BE2C (cell line): ENCODE measurements at places on chromosomes 6 and 20.

- DNase-seq, result no peak
These were observed 14.9 kb upstream of the CTCFL start for GRCh38 chr20:57539889-57540288.

DNA sequence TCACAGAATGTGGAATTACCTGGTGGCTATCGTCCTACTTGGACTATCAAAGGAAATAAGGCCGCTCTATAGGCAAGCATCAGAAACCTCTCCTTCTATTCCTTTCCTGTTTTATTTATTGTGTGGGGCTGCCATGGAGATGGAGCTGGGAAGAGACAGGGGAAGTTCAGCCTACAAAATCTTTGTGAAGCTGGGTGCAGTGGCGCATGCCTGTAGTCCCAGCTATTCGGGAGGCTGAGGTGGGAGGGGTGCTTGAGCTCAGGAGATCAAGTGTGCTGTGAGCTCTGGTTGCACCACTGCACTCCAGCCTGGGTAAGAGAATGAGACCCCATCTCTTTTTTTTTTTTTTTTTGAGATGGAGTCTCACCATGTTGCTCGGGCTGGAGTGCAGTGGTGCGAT is 60.3 kb downstream of the KCNB1 start:
- DNase-seq, result no peak

GRCh38 chr20:37305079-37305478 is 15.6 kb downstream of the MANBAL start:
- DNase-seq, result no peak

DNA sequence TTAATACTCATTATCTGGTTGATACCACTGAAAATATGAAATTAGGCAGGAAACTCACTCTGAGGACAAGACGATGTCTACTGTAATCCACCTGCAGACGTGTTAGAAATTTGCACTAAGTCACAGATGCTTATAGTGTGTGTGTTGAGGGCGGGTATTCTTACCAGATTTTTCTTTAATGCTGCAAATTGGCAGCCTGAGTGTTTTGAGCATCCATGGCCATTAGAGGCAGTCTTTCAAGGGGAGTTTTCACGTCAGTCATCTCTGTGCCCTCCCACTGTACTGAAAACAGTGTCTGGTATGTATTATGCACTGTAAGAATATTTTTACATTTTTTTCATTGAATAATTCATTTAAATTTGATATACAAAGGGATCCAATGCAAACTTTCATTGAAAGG is 266.5 kb upstream of the QKI start:
- DNase-seq, result no peak

DNA sequence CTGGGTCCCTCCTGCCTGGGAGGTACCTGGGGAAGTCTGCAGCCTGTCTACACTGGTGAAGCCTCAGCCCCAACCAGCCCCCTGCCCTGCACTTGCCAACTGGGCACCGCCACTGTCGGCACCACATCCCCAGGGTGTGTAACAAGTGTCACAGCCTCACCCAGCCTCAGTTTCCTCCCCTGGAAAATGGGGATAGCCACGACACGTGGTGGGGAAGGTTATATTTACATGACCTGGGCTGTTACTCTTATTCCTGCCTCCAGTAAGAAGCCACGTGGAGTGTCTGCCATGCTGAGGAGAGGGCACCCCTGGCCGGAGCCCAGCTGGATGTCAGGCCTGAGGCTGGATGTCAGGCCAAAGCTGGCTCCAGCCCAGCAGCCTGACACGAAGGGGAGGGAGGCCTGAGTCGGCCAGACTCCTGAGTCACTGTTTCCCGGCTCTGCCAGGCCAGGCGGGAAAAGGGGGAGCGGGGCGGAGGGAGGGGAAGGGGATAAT is 44.9 kb downstream of the SNAI1 start:
- DNase-seq, result peak; percentile 76

DNA sequence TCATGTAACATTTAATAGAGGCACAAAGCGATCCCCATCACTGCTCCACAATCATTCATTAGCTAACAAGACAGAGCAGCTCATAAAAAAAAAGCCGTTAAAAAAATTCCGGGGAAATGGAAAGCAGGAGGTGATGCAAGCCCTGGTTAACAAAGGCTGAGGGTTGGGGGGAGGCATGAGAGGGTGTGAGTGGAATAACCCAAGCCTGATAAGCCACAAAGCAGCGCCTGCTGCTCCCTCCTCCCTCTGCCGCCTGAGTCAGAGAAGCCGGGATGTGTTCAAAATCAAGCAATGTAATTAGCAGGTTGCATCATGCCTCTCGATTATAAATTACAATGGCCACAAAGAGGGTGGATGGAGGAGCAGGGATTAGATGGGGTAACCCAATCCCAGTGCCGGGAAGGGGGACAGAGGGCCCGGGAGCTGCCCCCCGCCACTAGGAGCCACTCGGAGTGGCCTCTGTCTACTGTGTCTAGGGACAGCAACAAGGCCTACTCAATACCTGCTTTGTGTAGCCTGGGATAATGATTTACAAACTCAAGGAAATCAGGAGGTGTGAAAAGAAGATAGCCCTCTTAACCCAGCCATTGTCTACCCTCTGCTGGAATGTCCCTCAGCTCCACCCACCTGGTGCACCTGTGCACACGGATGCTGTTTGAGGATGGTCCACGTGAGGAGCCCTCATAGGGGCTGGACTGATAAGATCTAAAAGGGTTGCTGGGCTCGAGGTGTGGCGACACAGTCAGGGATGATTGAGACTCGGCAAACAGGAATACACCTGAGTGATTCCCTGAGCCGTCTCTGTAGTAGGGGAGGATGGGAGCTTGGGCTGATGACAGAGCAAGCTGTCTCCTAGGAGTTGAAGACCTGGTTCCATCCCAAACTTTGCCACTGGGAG is 156.9 kb downstream of the VEGFA start:
- DNase-seq, result peak; percentile 79

- no peak for DNase-seq
These were observed 766 bp downstream of the SLC16A10 start for GRCh38 chr6:111087871-111088667.

DNA sequence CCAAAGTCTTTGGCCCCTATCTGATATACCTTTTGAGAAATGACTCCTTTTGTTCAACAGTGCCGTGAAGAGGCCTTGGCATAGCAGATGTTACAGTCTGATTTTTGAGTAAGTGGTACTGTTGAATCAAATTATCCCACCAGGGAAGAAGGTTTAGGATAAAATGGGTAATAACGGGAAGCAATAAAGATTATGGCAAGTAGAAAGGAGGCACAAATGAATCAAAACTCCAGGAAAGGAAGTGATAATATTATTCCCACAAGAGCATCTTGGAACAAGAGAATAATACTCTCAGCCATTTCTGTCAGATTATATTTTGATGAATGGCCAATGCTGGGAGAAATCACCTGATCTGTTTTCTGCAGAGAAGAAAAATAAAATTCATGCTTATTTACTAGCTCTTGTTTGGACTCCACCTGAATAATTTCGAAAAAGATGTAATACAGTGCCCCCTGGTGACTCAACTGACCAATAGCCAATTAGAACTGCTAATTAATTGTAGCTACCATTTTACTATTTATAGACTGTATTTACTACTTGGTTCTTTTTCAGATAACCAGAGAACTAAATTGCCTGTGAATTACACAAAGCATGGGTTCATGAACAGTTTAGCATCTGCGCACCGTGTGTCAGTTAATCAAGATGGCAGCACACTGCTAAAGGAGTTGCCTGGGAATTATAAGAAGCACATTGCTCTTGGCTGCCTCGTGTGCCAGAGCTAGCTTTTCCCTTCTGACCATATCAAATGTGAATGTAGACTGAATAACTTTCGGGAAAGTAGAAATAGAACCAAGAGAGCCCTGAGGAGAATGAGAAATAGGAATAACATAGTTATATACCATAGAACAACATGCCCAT is 78.5 kb upstream of the TRDN start:
- DNase-seq, result peak; percentile 17

GRCh38 chr6:44338228-44339122 is 4.0 kb upstream of the SPATS1 start:
- peak; percentile 73 for DNase-seq

DNA sequence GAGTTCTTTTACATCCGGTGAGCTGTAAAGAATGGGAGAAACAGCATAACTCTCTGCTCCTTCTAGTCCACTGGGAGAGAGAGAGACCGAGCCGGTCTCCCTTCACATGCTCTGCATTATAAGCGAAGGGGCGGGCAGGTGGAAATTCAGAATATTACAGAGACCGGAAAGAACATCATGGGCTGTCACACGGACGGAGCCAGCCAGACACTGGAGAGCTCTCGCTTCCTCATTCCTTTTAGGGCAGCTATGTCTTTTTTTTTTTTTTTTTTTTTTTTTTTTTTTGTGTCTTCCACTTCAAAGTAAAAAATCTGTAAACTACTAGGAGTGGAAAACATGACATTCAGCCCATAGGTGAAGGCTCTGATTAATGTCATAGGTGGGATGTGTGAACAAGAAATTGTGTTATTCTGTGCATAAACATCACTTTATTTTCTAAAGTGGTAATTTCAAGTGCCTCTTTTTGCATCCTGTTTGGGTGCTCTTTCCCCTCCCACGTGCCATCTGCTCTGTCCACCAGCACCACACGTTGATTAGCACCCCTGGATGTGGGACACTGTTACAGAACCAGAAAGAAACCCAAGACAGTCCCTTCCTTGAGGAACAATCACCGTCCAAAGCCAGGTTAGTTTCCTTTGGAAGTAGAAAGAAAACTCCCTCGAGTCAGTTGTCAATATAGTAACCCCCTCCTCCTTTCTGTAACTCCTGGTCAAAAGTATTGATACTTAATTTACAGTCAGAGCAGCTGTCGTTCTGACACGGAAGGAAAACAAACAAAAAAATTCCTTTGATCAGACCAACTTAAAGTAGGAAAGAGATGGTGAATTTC is at the start of gene TAGAP:
TSS of gene TAGAP (minus strand) at position 93 of the 829 bp plus-strand sequence. CDS start 845 bp downstream, outside the sequence.
- DNase-seq, result no peak

GRCh38 chr20:19275630-19276071 is 63.2 kb downstream of the SLC24A3 start:
- no peak for DNase-seq
